ENCODE measurements at places on chromosomes 3 and 15.
A peak's percentile ranks its signal among the peaks of the same experiment; 100 is the strongest.

DNA sequence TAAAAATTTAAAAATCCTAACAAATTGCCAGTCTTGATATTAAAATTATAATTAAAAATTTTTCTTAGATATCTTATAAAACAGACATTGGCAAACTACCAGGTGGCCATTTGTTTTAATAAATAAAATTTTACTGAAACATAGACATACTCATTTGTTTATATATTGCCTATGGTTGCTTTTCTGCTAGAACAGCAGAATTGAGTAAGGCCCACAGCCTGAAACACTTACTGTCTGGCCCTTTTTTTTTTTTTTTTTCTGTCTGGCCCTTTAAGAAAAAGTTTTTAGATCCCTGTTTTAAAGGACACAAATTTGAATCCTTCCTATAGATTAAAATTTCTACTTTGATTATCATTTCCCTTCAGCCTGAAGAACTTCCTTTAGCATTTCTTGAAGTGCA, 60.5 kb upstream of the CTDSPL2 start:
- no peak for DNase-seq

GRCh38 chr3:37770336-37770735, 91.3 kb upstream of the CTDSPL start:
- DNase-seq: no peak

GRCh38 chr15:68330901-68331300, 53.4 kb downstream of the FEM1B start:
- DNase-seq: no peak

DNA sequence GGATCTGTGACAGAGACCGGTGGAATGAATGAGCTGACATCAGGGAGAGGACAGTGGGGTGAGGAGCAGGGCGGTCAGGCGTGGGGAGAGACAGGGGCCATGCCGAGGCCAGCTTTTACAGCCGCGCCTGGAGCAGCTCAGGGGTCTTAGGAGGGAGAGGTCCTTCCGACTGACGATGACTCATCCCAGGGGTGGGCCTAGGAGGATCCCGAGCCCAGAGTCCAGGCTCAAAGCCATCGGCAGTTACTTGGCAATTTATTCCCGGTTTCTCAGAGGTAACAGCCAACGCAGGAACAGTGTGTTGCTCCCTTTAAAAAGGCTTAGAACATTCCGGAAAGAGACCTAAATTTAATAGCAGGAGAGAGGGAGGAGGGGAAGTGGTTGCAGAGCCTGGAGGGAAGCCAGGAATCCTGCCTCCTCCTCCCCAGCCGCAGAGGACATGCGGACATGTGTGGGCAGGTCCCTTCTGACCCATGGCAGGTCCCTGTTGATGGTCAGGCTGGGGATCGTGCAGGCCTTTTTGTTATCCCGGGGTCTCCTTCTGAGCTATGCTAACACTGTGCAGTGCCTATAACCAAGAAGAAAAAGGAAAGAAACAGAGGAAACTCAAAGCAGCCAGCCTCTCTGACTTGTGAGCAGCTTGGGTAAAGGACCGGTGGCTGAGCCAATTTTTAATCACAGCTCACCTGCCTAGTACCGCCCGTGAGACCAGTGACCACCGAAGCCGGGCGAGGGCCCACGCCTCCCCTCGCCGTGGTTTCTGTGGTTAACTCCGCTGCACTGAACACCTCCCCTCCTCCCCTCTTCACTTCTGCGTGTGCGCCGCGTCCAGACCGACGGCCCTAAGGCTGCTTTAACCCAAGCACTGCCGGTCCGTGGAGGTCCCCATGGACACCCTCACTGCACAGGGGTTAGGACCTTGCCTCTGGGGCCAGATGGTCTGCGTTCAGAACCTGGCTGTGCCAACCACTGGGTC, 392.4 kb upstream of the PROK2 start:
- DNase-seq: no peak

DNA sequence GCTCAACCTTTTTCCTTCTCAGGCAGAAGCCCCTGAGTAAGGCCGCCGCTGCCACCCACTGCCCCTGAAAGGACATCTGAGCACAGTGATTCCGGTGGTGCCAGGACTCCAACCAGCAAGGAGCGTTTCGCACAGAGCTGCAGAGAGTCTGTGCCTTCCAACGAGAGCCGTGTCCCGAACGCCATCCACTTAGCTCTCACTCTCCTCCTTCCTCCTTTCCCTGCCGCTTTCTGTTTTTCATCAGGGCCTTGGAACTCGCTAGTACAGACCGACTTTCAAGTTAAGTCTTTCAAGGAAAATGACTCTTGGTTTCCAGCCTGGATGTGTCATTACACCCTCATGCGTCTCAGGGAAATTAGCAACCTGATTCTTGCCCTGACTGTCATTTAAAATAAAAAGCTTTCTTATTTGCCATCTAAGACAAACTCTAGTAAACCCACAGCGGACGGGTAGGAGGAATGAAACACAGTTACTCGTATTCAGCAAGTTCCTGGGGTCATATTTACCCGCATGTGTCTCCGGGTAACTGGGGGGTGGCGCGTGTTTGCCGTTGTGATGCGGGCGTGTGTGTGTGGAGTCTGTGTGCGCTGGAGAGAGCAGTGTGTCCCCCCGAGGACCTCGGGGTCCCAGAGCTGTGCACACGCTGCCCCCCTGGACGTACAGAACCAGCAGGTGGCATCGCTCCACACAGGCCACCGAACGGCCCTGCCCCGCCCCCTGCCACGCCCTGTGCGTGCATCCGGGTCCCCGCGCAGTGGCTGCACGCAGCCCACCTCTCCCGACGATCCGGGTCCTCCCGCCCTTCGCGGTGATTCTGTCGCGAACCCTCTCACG, 30.4 kb upstream of the ALDH1A3 start:
- DNase-seq: no peak

GRCh38 chr15:39488516-39488915, 92.4 kb upstream of the THBS1 start:
- DNase-seq: no peak

DNA sequence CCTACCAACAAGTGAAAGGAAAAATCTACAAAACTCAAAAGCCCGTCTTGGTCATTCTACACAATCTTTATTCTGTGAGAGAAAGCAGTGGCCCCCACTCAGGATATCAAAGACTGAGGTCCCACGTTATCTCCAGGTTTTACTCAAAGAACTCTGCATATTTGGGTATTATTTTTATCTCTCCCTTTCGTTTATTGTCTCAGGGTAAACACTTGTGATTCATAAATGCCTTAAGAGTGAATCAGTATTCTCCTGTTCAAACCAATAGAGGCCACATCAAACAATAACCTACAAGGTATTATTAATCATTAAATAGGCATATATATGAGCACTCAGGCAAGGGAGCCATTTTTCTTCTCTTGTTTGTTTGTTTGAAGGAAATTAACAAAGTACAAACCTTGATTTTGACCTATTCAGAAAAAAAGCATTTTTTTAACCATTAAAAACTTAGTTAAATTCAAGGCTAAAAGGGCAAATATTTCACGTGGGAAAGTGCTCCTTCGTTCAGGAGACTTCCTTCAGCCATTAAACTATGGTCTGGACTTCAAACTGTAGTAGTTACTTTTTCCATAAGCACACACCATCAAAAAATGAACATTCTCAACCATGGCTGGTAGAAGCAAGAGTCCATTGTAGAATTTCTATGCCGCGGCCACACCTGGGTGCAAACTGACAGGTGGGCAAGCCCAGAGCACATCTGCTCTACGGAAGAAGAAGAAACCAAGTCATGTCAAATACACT, 13.9 kb upstream of the HES1 start:
- DNase-seq: no peak

GRCh38 chr3:53493595-53493962, 832 bp upstream of the CACNA1D start:
- no peak for DNase-seq

DNA sequence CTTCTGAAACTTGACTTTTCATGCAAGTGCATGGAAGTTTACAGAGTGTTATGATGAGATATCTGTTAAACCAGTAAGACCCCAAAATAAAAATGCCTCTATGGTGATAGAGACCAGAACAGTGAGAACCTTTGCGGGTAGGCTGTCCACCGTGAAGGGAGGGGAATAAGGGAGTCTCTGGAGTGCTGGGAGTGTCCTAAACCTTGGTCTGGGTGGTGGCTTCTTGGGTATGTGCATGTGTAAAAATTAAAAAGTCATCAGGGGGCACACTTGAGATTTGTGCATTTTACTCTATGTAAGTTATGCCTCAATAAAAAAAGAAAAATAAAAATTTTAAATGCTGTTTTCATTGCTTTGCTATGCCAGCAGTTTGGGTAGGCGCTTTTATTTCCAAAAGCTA, 38.2 kb upstream of the BNC1 start:
- DNase-seq: no peak

- no peak for DNase-seq
These were observed 375.9 kb downstream of the RSL24D1 start for GRCh38 chr15:54820811-54821210.

- DNase-seq: no peak
These were observed 48.5 kb upstream of the TRA2B start for GRCh38 chr3:185986198-185986777.

- DNase-seq: no peak
These were observed 14.5 kb upstream of the AP4E1 start for GRCh38 chr15:50893976-50894375.

DNA sequence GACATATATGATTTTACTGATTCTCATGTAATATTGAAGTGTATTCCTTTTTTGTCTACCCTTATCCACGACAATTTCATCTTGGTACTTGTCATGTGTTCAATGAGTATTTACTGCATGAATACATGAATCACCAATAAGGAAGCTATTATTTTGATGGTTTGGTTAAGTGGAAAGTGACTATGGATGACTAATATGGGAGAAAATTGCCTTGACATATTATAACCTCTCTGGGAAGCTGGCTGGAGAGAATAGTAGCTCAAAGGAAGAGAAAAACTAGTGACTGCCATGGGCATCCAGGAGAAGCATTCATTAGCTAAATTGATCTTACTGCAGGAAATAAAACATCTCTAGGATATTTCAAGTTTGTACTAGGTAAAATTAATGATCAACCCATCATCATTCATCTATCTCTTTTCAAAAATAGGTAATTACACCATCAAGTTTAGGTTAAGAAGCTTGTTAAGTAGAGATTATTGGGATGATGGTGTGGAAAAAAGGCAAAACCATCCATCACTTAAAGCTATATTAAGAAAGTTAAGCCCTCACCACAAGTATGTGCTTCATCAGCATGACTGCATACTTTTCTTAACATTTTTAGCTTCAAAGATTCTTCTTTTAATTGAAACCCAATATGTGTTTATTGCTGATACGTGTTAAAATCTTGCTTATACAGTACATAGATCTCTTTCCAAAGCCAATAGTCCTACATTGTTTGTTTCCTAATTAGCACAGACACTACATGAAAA, 455.2 kb upstream of the ARPP21 start:
- DNase-seq: peak; percentile 30

DNA sequence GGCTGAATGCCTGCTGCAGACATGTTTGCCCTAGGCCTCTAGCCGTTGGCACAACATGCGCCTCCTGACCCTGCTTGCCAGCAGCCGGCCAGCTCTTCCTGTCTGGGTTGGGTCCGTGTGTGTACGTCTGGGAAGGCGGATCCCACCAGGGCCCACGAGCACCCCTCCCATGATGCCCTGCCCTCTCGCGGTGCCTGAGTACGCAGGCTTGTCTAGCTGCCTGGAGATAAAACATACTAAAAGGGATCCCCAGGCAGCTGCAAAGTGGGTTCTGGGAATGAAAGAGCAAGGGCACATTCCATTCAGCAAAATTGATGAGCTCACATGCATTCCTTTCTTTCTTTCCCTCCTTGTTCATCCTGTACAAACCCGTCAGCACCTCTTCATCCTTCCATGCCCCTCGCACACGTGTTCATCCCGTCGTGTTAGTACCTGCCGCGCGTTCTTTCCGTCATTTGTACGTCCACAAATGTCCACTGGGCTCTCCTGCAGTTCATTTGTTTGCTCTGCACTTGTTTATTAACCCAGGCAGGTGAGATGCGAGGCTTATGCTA, 74.3 kb downstream of the FBLN2 start:
- no peak for DNase-seq

GRCh38 chr3:94036909-94037507, 8.6 kb upstream of the STX19 start:
- no peak for DNase-seq

DNA sequence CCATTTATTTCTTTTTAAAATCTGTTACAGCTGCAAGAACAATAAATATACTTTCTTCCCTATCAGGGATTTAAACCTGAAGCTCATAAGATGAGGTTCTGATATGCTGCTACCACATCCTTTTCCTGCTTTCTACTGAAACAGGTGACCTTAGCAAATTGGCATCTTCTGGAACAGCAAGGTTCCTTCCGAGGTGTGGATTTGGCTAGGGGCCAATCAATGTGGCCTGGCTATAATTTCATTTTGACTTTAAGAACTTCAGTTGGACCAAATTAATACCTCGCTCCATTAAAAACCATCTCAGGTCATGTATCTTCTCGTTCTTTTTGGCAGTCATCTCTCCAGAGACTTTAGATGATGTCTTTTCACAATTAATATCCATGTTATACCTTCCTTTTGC, 53.4 kb upstream of the C3orf80 start:
- DNase-seq: no peak

DNA sequence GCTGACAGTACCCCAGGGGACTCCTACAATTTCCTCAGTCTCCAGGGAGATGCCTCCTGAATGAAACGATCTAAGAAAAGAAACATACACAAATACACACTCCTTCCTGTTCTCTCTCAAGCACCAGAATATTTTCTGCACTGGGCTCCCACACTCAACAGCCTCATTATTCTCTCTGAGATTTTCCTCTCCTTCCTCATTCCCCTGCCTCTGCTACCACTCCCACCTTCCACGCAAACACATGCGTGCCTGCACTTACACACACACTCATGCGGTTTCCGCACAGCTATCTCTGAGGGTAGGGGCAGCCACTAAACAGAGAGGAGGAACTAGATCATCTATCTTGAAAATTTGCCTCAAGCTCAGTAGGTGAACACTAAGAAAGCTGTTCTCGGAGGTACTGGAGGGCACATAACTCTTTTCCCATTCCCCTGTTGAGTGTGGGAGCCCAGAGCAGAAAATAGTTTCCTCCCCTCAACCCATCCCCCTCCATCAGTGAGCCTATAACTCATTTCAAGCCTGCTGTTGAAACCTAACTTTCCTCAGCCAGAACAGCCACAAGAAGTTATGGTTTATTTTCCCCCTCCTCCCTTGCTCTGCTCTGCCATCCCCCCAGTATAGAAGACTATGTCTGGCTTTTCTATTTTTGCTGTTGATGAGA, 30.5 kb upstream of the TIPARP start:
- no peak for DNase-seq
